NCI-H187 treated with DMSO at 0.1 percent for 48 hours (cell line): ENCODE measurements at places on chromosomes 4 and X.

- DNase-seq, result no peak
These were observed 319.0 kb downstream of the DKK2 start for GRCh38 chr4:106717091-106717490.

DNA sequence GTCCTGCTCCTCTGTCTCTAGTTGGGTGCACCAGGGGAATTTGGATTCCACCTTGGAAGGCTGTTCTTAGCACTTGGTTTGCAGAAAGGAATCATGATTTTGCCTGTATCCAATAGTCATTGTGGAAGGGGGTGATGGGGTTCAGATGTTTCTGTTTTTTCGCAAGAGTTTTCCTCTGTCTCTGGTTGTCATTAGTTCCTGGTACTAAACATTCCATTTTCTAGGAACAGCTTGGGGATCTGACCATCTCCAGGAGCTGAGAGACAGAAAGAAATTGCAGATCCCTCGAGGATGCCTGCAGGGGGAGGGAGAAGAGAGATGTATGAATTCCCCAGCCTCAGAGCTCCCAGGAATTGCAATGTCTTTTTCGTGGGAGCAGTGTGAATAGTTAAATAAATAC, 70.9 kb downstream of the CYTL1 start:
- DNase-seq, result no peak

DNA sequence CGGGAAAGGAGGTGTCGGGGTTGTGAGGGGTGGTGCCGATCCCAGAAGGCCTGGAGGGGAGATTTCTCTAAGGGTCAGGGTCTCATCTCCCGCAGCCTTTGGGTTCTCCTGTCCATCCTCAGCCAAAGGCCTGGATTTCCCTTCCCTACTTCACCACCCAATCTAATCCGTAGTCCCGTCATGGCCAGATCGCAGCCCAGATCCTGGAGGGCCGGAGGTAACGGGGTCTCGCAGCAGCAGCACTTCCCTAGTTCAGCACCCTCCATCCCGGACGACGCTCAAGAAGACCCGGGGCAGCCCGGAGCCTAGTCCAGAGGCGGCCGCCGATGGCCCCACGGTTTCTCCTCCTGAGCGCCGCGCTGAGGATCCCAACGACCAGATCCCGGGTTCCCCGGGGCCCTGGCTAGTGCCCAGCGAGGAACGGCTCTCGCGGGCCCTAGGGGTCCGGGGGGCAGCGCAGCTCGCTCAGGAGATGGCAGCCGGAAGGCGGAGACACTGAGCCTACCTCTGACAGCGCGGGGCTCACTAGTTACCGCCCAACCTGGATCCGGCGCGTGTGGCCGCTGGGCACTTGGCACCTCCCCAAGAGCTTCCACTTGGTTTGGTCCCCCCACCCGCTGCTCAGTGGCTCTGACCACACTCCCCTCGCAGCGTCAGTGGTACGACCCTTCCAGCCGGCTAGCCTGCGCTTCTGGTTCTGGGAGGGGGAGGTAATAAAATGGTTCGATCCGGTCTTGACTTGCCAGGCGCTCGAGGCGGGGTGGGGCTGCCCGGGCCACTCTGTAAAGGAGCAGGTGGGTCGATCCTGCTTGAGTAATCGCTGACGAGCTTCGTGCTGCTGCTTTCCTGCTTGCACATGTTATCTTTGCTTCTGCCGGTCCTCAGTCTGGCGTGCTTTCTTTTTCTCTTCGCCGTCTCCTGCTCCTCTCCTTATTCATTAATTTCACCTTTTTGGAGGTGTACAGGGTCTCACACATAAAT, 3.6 kb downstream of the MAGIX start:
- DNase-seq, result peak; percentile 60

GRCh38 chr4:122313006-122313646, 65.7 kb upstream of the ADAD1 start:
- no peak for DNase-seq

DNA sequence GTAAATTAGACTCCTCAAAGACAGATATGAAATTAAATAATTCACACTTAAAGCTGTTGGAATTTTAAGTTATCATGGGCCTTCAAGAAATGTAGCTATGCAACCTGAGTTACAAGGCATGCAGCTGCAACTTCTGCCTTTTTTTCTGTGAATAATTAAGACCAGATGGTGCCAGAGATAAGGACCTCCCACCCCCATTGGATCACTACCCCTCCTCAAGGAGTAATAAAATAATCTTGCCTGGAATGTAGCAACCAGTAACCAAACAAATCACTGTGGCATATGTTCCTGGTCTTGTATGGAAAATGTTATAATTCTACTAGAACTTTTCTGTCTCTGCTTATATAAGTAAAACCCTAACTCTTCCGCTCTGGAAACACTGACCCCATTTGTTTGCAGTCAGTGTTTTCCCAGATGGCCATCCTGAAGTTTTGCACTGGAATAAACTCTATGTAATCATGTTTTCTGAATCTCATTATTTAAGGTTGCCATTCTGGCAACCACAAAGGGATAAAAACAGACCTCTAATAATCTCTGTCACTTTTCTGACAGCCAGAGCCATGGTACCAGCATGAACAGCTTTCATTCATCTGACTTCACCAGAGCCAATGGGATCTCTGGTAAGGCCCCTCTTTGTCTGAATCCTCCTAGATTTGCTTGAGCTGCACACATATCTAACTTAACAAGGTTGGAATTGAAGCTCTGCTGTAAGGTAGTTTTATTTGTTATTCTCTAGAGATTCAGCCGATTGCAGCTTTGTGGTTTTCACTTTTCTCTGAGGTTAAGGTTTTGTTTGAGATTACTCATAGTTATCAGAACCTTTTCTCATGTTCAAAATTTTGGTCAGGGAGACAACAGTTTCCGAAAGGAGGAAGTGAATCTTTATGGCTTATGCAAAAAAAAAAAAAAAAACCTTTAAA, 274.6 kb downstream of the NAF1 start:
- DNase-seq, result no peak

GRCh38 chrX:68947882-68948605, 119.2 kb downstream of the EFNB1 start:
- DNase-seq, result no peak

DNA sequence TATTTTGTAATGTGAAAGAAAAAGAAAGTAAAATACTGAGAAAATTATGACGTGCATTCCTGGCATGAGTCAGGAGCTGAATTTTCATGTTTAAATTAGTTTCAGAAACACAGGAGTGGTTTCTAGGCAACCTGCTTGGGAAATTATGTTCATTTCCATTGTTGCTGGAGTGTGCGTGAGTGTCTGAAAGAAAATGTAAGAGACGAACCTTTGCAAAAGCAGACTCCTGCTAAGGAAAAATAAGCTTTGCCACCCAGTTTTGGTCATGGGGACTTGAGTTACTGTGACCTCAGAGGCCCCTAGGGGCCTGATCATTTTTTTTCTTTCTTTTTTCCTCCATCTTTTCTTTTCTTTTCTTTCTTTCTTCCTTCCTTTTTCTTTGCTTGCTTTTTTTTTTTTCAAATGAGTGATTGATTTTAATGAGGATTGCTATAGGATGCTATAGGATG, 18.8 kb upstream of the CHRNA9 start:
- DNase-seq, result no peak

DNA sequence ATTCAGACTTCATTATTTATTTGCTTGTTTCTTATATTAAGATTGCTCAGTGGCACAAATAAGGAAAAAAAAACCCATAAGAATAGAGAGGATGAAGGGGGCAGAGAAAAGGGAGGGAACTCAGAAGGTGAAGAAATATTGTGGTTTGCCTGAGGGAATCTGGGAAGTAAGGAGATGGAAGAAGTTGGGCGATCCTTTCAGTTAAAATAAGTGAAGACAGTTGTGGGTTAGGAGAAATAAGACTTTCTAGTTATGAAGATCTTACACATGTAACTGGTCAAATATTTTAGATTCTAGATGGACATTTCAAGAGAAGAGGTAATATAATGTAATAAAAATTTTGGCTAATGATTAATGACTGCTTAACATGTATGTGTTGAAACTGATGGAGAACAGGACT, 138.7 kb upstream of the LIMCH1 start:
- no peak for DNase-seq

DNA sequence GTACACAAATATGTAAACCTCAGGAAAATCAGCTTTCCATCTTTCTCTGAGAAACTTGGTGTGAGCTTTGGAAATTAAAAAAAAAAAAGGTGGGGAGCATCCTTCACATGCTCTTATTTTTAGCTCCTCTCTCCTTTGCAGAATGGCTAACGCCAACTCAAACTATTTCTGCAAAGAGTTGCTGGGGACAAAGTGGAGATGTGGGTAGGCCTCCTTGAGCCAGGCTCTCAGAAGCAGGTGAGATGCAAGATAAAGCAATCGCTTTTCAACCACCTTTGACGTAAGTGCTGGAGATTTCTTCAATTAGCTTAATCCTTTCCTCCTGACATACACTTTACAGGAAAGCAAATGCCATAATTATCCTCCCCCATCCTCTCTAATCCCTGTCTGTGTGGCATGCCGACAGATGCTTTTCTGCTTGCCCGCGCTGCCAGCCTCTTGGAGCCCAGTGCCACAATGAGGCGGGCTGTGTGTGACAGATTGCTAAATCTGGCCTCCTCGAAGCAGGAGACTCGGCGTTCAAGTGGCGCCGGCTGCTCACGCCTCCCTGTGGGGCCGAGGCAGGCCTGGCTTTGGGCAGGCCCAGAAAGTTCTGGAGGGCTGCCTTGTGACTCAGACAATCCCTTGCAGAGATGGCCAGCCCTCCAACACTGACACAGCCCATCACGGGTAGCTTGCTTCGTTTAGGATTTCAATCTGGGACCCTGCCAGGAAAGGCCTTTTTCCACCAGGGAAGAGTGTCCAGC, 64.9 kb upstream of the SOD3 start:
- DNase-seq, result peak; percentile 51

DNA sequence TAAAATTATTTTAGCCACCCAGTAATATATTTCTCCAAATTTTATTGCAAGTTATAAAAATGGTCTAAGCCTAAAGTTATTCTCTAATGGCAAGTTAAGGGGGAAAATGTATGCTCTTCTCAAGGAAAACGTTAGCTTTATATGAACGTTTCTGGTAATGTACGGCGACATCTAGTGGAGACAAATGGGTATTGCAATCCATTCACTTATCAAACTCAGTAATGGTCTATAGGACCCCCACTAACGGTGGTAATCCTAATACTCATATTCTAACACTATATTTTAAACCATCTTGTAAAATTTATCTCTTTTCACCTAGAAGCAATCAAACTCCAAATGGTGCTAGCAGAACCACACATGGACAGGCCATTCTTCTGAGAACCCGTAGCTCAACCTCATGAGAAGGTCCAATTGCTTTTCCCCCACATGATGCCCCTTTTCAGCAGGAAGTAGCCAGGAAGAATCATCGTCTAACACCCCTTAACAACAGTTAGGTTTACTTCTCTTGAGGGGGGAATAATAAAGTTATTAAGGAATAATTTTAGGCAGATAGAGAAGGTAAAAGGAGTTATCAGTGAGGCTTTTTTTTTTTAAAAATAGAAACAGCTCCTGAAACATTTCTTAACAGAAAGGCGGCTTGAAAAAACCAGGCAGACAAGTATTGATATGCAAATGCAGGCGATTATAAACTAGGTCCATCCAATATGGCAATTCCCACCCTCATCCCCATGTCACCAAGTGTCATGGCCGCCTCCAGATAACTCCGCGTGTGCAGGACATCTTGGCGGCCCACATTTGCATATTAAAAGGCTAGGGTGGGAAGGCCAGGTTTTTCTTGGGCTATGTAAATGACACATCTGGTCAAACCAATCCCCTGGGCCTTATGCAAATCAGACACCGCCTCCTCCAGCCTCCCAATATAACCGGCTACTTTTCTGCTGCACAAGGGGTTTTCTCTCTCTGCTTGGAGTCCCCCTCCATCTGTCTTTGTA, 35.0 kb downstream of the NUDT11 start:
- no peak for DNase-seq

GRCh38 chr4:150078579-150079080, 385 bp downstream of the DCLK2 start:
- no peak for DNase-seq

GRCh38 chr4:120491481-120491880, 424.8 kb upstream of the MAD2L1 start:
- DNase-seq, result no peak

- DNase-seq, result no peak
These were observed 68.8 kb upstream of the PPP1R2C start for GRCh38 chrX:42846741-42847140.

GRCh38 chr4:99998062-99998867, 48.2 kb upstream of the H2AZ1 start:
- DNase-seq, result no peak

- no peak for DNase-seq
These were observed 6.1 kb downstream of the SLAIN2 start for GRCh38 chr4:48347282-48347921.

- DNase-seq, result no peak
These were observed 430.3 kb upstream of the MAOA start for GRCh38 chrX:43225626-43226328.

GRCh38 chrX:69959712-69960111, 90.0 kb downstream of the AWAT2 start:
- no peak for DNase-seq

- DNase-seq, result no peak
These were observed 40.4 kb upstream of the PGK1 start for GRCh38 chrX:78063687-78064086.
